ENCODE measurements at places on chromosomes 5 and 9.
A peak's percentile ranks its signal among the peaks of the same experiment; 100 is the strongest.

GRCh38 chr5:122300374-122300773, 11.7 kb upstream of the SNCAIP start:
- no peak for DNase-seq

DNA sequence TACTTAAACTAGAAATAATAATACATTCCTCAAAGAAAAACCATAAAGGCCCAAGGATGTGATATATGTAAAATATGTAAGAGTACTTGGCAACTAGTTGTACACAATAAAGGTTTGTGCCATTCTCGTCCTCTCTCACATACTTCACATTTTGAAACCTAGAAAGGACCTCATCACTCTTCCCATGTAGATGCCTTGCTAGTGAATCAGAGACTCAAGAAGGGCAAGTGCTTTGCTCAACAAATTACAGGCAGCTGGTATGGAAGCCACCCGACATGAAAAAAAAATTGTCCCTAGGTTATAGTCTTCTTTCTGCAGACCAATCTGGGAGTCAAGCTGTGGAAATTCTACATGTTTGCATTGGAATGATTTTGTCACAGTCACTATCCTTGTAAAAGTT, 31.7 kb downstream of the ADRB2 start:
- DNase-seq, result no peak

DNA sequence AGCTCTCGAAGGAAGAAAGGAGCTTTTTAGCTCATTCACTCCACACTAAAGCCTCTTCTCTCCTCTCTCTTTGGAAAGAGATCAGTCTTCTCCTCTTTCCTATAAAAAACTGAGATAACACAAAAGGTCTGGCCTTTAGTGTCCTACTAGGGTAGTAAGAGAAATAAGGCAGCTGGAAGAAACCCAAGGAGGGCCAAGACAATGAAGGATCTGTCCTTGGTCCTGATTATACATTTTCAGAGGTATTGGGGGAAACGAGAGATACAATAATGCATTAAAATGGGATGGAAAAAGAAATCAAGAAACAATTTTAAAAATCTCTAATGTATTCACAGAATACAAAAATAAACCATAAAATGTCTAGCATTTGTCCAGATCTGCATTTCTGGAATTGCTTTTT, 184.0 kb downstream of the SLF1 start:
- DNase-seq, result no peak

GRCh38 chr9:79977074-79977435, 405.3 kb downstream of the TLE4 start:
- no peak for DNase-seq

- no peak for DNase-seq
Observed at GRCh38 chr5:11069041-11069440, 308.0 kb upstream of the DAP start.

GRCh38 chr9:128901822-128902221, 19.0 kb upstream of the PHYHD1 start:
- DNase-seq, result no peak

- no peak for DNase-seq
Observed at GRCh38 chr5:56668996-56669395, 146.4 kb upstream of the MAP3K1 start.

- peak; percentile 23 for DNase-seq
Observed at GRCh38 chr9:126301985-126302603, 24.5 kb upstream of the MVB12B start.

GRCh38 chr5:95823738-95824609, 1.4 kb upstream of the GLRX start:
- peak; percentile 56 for DNase-seq

DNA sequence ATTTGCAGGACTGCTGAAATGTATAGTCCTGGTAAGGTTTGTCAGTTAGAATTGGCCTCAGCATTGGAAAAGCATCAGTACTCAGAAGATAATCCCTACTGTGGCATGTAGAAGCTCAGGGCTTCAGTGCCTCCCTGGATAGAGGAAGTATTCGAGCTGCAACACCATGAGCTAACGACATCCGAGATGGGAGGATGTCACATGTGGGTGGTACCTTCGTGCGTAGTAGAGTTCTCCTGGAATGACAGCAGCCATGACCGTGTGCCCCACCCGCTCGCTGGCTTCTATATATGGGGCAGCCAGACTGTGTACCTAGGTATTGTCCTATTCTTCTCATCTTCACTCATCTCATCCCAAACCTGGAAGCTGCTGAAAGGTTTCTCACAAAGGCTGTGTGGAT, 345.8 kb upstream of the KLF9 start:
- DNase-seq, result no peak

GRCh38 chr9:20760246-20760891, 76.3 kb downstream of the FOCAD start:
- DNase-seq, result no peak

DNA sequence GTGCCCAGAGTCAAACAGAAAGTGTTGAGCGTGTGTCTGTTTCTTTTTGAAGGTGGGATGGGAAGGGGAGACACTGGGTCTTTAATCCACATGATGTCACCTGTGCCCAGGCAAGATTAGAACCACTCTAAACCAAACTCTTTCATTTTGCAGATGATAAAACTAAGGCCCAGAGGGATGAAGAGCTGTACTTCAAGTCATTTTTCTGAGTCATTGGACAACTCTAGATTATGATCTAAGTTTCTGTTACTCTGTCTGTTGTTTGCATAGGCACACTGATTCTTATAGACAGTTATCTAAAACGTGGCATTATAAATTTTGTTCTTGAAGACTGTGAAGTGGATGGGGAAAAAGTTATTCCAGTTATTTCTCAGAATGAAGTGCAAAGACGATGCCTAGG, 48.8 kb downstream of the MAST4 start:
- no peak for DNase-seq

DNA sequence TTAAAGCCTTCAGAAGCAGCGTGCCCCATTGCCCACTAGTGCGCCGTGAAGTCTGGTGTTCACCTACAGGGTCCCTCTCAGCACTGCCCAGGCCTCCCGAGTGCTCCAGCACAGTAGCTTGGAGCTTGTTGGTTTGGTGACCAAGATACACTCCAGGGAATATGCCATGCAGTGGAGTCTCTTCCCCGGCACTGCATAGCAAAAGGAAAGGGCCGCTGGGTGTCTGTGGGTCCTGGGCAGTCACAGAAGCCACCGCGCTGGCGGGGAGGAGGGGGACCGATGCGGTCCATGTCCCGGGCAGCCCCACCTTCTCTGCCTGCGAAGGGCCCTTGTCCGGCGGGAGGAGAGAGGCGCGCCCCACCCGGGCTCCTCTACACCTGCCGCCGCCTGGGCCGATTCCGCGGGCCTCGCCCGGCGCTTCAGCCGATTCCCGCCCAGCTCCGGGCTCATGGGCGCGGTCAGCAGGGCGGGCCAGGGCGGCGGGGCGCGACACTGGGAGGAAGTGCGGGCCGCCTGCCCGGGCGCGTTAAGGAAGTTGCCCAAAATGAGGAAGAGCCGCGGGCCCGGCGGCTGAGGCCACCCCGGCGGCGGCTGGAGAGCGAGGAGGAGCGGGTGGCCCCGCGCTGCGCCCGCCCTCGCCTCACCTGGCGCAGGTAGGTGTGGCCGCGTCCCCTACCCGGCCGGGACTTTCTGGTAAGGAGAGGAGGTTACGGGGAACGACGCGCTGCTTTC, at the start of gene SYK:
TSS of gene SYK (plus strand) at position 579 of the 732 bp plus-strand sequence. CDS start 42,080 bp downstream, outside the sequence.
- no peak for DNase-seq

GRCh38 chr9:109551651-109552050, 53.5 kb upstream of the PTPN3 start:
- no peak for DNase-seq

- no peak for DNase-seq
Observed at GRCh38 chr9:23850242-23850689, 24.2 kb upstream of the ELAVL2 start.

GRCh38 chr9:121199921-121200320, 1.7 kb downstream of the RAB14 start:
- DNase-seq, result no peak

- no peak for DNase-seq
Observed at GRCh38 chr5:1497242-1497777, 26.4 kb downstream of the LPCAT1 start.

GRCh38 chr5:156640691-156641241, 209.3 kb upstream of the PPP1R2B start:
- no peak for DNase-seq

- DNase-seq, result no peak
Observed at GRCh38 chr5:132785365-132785764, 8.3 kb upstream of the SEPTIN8 start.

Measured in effector CD4-positive, alpha-beta T cell (primary cell).